ENCODE measurements at places on chromosomes 7 and 10.

DNA sequence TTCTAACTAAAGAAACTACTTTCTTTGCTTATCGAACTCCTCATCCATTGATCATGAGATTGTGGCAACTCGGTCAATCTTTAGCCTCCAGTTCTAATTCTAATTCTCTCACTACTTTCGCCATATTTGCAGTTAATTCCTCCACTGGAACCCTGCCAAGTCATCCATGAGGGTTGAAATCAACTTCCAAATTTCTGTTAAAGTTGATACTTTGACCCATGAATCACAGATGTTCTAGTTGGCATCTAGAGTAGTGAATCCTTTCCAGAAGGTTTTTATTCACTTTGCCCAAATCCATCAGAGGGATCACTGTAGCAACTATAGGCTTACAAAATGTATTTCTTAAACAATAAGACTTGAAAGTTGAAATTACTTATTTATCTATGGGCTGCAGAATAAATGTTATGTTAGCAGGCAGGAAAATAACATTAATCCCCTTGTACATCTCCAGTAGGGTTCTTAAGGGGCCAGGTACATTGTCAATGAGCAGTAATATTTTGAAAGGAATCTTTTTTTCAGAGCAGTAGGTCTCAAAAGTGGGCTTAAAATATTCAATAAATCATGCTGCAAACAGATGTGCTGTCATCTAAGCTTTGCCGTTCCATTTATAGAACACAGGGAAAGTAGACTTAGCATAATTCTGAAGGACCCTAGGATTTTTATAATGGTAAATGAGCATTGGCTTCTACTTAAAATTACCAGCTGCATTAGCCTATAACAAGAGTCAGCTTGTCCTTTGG, 39.4 kb downstream of the CCDC71L start:
- no peak for DNase-seq

- no peak for DNase-seq
Measured at GRCh38 chr10:22321924-22322640, 1.2 kb downstream of the BMI1 start.

GRCh38 chr7:75650681-75651080, 88.1 kb downstream of the HIP1 start:
- no peak for DNase-seq

DNA sequence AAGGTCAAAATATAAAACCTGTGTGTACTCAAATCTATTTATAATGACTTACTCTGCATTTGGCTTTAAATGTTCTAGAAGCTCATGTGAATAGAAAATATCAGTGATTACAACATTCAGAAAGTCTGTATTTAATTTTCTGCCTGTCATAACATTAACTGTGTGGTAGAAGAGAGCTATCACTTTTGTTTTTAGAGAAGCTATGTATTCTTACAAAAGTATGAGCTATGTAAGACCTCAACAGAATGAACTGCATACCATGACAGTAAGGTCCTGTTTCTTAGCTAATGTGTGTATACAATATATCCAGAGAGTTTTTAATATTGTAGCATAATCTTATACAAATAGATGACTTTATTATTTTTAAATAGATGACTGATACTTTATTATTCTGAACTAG, 61.5 kb downstream of the PTN start:
- DNase-seq = no peak

- no peak for DNase-seq
Measured at GRCh38 chr10:26216585-26217395, at the start of gene GAD2. Gene GAD2 (plus strand): TSS chr10:26216774. CDS start chr10:26216810, 36 bp downstream.

DNA sequence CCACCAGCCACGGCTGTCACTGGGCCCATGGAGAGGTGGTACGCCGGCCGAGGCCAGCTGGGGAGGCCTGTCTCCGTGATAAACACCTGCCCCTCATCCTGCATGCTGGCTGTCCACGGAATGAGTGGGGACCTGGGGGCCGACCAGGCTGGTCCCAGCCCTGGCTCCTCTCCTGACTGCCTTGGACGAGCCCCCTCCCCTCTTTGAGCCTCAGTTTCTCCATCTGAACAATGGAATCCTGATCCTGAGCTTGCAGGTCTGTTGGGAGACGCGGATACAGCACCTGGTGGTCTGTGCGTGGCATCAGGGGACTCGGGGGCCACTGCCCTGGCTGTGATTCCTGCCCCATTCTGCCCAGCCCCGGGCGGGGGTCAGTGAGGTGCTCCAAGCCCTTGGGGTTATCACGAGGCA, 109.9 kb downstream of the MICALL2 start:
- no peak for DNase-seq

DNA sequence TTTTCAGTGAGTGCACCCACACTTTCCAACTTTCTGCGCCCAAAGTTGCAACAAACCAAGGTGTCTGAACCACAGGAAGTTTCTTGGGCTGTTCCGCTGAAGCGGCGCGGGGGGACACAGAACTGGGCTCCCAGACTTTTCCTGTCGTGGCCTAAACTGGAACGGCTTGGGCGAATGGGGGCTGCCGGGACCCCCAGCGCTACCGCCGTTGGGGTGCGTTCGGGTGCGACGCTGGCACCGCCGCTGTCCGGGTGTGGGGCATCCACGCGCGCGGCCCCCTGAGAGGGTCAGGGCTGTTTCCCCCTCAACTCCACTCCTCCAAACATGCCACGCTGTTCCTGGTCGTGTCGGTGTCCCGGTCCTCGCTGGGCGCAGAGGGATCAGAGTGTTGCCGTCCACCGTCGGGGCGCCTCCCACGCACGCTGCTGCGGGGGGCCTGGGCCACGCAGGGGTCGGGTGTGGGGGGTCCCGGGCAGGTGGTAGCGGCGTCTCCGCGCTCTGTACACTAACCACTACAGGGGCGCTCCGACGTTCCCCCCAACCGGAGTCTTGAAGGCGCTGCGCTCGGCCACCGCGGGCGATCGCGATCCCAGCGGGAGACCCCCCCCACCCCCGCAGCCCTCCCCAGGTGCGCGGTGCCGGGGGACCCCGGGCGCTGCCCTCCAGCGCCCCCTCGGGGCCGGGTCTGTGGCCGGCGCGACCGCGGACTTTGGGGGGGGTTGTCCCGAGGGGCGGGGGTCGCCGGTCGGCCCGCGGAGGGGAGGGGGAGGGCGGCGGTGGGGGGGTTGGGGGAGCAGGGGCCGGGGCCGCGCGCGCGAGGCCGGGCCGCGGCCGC, 2.2 kb upstream of the CUX1 start:
- no peak for DNase-seq

DNA sequence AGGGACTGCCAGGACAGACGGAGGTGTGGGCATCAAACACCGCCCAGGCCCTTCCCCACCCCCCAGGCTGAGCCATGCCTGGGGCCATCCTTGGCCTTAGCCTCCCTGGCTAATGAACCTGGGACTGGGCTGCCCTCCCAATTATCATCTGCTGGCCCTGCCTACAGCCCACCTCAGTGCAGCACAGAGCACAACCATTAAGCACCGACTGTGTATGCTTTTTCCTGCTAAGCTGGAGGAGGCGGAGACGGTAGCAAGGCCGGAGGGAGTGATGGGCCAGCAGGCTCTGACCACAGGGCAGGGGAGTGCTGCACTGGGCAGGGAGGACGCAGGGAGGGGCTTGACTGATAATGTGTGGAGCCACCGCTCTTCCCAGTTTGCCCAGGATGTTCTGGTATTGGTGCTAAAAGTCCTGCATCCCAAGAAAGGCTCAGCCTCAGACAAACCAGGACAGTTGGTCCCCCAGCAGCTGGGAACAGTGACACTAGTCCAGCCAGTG, 72.0 kb downstream of the C10orf143 start:
- DNase-seq = no peak

DNA sequence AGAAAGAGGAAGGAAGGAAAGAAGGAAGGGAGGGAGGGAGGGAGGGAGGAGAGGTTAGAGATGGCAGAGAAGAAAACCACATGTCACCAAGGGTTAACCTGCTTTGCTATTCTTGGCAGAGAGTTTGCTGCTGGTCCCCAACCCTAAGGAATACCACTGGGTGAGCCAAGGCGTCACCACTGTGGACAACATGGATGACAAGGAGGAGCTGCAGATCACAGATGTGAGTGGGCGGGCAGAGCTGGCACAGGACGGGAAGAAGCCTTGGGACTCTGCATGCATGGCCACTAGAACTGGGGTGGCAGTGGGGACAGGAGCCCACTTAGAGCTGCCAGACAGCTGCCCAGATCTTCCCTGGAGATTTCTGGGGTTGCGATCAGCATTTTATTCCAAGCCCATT, 17.2 kb upstream of the MYH16 start:
- DNase-seq = no peak

DNA sequence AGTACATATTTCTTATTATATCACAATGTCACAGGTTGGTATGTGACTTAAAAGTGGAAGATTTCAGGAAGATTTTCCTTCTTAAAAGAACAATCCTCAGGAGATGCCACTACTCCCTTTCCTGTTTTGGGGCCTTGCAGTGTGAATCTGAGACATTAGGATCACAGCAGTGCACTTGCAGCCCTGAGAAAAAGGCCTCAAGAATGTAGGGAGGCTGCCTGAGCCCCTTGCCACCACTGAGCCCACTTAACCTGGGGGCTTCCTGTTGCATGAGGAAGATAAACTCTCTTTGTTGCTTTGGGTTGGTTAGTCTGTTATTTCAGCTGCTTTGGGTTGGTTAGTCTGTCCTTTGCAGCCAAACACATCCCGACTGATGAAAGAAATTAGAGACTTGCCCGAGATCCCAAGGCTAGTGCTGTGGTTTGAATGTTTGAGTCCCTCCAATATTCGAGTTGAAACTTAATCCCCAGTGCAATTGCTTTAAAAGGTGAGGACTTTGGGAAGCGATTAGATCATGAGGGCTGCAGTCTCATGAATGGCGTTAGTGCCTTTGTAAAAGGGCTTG, 151.3 kb upstream of the SP4 start:
- DNase-seq = no peak

GRCh38 chr10:24414597-24414996, 205.7 kb downstream of the KIAA1217 start:
- no peak for DNase-seq

DNA sequence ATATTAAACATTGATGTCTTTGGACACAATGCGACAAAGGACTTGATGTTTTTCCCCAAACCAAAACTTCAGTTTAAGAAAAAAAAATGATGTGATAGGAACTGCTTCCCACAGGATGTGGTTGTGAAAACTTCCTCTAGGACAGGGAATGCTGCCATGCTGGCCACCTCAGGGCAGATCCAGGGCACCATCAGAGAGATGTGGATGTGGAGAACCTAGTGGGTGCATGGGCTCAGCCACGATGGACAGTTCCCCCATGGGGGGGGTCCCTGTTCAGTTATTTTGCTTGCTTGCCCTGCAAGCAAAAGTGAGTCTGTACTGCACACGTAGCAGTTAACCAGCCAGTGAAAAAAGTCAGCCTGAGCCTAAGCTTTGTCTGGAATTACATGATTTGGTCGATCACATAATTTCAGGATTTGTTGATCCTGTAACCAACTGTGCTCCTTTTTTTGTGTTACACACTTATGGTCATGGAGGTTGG, 36.3 kb downstream of the LAMB4 start:
- no peak for DNase-seq

- no peak for DNase-seq
Measured at GRCh38 chr7:92331508-92331907, 85.7 kb downstream of the ANKIB1 start.

DNA sequence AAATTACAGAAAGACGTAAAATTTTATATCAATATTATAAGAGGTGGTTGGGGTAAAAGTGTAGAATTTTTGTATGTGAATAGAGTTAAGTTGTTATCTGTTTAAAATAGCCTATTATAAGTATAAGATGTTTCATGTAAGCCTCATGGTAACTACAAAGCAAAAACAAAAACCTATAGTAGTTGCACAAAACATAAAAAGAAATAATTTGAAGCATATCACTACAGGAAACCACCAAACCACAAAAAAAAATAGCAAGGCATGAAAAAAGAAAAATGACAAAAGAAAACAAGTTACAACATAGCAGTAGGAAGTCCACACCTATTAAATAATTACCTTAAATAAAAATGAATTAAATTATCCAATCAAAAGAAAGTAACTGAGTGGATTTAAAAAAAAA, 12.4 kb upstream of the GSTK1 start:
- no peak for DNase-seq

DNA sequence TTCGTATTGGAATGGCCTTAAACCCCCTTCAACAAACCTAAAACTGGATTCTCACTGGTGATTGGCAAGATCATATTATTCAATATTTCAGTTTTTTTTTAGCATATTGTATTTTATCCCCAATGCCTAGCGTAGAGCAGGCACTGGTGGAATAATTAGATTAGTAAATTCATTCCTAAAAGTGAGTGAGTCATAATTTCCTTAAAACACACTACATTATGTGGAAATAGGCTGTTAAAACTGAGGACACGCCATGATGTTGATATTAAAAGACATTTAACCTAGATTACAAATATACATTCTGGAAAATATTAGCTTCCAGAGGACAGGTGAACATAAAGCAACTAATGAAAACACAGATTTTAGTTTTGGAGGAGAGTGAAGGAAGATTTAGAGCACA, 463.9 kb downstream of the PARD3 start:
- DNase-seq = no peak

GRCh38 chr7:122942765-122943164, 52.7 kb downstream of the TAS2R16 start:
- no peak for DNase-seq

DNA sequence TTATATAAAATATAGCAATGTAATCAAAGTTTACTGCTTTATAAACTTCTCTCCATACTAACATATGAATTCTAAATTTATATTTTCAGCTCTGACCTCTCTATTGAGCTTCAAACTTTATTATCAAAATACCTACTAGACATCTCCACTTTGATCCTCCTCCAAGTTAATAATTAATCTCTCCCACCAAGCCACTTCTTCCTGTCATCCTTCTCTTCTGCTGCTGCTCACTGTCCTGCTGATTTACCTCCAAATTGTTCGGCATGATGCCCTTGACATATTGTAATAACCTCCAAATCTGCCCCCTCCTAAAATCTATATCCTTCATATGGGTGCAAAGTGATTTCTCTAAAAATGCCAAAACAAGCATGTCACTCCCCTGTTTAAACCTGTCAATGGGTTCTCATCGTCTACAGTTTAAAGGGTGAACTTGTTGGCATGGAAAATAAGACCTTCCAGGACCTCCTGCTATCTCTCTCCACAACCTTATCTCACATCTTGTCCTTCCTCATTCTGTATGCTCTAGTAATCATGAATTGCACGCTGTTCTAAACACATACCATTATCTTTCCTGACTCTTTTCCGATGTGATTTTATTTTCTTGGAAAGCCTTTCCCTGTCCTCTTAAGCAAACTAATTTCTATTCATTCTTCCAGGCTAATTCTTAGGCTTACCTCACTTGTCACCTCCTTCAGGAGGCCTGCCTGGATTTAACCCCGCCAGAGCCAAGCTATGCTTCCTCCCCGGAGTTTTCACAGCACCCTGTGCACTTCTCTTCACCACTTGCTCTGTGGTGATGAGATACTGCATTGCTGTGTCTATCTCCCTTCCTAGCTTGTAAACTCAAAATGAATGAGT, 52.1 kb upstream of the STK17A start:
- DNase-seq = no peak

- DNase-seq = no peak
Measured at GRCh38 chr10:126939706-126940105, 34.5 kb downstream of the DOCK1 start.

- DNase-seq = no peak
Measured at GRCh38 chr7:98038321-98038720, 48.3 kb upstream of the OCM2 start.

All from HFF-Myc (cell line).